ENCODE measurements at places on chromosomes 1 and 21.

- no peak for DNase-seq
These were observed 35.2 kb downstream of the PTPRC start for GRCh38 chr1:198674009-198674408.

DNA sequence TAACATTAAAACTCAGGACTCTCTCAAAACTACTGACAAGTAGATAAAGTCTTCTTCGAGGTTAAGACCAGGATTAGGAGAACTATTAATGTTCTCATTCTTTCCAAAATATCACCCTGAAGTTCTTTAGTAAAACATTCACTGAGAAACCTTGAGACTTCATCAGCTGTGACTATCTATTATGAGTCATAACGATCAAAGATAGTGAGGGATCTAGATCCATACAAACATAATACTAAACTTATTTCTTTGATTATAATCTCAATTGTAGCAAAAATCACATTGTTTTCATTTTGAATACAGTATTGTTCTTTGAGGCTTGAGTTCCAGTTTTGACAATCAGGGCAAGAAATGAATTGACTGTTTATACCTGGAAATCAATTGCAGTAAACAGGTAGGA, 11.1 kb downstream of the PYHIN1 start:
- no peak for DNase-seq

DNA sequence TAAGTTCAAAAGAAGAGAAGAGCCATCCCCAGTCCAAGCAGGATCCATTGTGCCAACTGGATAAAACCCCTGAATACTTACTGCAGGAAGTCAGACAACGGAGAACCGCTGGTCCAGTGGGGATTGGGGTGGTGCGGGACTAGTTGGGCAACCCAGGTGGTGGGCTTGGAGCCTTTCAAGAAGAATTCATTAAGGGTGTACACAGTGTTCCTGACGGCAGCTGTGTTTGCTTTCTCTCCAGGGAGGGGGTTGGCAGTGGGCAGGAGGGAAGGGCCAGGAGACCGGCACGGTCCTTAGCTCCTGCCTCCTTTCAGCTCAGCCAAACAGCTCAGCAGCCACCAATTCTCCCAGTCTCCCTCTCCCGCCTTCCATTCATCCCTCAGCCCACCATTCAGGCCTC, 7.1 kb upstream of the CDK18 start:
- DNase-seq = no peak

- no peak for DNase-seq
These were observed 510.3 kb downstream of the SMYD3 start for GRCh38 chr1:245996811-245997210.

DNA sequence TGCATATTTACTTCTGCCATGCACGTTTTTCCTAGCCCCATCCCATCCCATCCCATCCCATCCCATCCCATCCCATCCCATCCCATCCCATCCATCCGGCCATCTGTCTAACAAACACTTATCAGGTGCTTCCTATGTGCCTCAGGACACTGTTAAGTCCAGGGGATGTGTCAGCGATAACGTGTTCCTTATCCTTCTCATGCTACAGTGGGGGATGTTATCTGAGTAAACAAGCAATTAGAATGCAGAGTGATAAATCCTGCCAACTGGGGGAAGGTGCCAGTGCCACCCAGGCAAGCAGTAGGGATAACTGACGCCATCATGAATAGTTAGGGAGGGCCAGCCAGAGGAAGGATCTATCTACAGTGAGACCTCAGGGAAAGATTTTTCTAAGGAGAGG, 304.2 kb downstream of the CAMTA1 start:
- DNase-seq = no peak

- no peak for DNase-seq
These were observed 1288.3 kb upstream of the B3GALT2 start for GRCh38 chr1:194474701-194475100.

DNA sequence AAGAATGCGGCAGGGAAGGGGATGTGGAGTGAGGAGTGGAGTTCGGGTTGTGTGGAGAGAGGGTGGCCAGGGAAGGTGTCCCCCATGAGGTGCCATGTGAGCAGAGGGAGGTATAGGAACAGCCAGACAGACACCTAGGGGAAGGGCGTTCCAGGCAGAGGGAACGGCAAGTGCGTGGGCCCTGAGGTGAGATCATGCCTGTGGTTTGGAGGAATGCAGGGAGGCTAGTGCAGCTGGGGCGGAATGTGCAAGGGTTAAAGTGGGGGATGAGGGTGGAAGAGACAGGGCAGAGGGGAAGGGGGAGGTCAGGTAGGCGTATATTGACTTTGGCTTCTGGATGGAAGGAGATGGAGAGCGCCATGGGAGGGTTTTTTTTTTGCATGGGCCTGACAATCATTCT, 31.6 kb upstream of the PADI6 start:
- DNase-seq = no peak

- no peak for DNase-seq
These were observed 3.0 kb downstream of the PTPN22 start for GRCh38 chr1:113868387-113869083.

DNA sequence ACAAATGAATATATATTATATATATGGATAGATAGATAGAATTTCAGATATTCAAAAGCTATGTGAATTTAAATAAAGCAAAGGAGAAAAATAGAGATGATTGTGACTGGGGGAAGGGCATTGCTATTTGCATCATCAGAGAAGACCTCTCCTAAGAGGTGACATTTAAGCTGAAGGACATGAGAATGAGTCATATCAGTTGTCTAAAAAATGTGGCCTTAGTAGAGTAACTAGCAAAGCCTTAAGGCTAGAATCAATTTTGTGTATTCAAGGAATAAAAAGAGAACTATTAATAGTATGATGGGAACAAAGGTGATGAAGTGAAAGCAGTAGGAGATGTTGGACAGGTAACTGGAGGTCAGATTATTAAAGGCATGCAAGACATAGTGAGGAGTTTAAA, 34.8 kb upstream of the SLC35F3 start:
- no peak for DNase-seq

All from stimulated activated CD4-positive, alpha-beta T cell treated with anti-CD3 and anti-CD28 coated beads, Interleukin-12 subunit alpha, Interleukin-12 subunit beta, amount 100 ng/mL, for 4 hours (primary cell).